Small intestine (tissue), 16 donors: ENCODE measurements at places on chromosomes 7 and 10. TPM values are rescaled to one million over a fixed set of nuclear protein-coding genes. Genes with fewer than 3 reads are reported as not detected.

The HOXA5 gene
- 44.0 TPM for polyA plus RNA-seq

DNA sequence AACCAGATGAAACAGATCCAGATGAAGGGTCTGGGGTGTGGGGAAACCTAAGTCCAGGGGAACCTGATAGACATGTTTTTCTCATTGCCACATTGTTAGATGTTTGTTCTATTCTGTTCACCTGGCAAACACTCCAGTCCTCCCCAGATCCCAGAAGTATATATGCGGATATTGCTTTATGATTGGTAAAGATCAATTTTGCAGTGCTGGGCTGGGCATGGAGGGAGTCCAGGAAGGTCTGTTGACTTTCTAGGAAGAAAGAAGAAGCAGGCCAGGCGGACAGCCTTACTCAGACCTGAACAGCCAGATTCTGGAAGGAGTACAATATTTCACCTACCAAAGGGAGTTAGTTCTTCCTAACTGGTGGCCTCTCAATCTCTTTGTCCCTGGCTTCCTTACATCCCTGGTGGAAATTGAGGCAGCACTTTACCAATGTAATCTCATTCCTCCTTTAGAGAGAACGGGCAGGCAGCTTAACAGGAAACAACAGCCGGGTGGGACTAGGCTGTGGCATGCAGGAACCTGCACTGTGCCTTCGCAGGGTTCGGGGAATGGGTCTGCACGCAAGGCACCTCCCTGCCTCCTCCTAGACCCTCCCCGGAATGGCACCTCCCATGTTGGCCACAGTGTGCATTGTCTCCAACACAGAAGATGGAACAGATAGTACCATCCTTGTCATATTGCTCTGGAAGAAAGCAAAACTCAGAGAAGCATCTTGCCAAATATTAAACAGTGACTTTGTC is 930 bp downstream of the GIMAP6 start:
- no peaks in the 10 kb centered on the region for H3K27me3 ChIP-seq
- no peak for DNase-seq

DNA sequence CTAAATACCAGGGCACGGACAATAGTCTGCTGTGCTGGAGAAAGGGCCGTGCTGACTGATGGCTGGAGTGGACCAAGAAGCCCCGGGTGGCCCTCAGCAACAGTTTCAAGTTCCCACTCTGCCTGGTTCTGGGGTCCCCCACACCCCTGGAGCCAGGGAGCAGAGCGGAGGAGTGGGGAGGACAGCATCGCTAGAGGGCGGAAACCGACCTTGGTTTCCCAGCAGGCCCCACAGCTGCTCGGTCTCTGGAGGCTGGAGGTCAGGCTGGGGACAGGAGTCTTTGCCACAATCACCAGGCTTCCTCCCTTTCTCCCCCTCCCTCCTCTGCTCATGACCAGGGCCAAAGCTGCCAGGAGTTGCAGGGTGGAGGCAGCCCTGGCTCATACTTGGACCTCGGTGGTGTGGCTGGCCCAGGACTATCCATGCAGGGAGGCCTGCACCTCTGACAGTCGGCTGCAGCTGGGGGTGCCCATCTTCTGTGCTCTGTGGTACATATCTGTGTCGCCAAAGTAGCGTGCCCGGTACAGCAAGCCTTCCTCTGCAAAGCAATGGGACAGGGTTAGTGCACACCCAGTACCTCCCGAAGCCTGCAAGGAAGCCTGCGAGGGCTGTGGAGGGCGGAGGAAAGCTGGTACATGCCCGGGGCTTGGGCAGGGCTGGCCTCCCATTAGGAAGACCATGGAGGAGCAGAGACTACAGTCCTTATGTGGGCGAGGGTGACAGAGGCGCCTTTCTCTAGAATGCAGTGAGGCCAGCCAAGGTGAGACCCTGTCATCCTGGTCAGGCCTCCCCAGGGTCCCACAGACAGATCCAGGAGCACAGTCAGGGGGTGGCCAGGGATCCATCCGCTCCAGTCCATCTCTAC is 19.1 kb downstream of the DNAJB12 start:
- no peak overlapping the region for H3K4me3 ChIP-seq
- H3K27ac ChIP-seq = peak overlapping the region; percentile 47
- H3K4me1 ChIP-seq = peaks cover 15% of the 10 kb centered on the region
- peak; percentile 47 for DNase-seq
- H3K36me3 ChIP-seq = peaks cover 8% of the 10 kb centered on the region
- H3K27me3 ChIP-seq = no peaks in the 10 kb centered on the region

GRCh38 chr7:16463520-16463919 is 2.0 kb downstream of the SOSTDC1 start:
- peak overlapping the region; percentile 31 for H3K4me3 ChIP-seq
- no peaks in the 10 kb centered on the region for H3K27me3 ChIP-seq
- no peaks in the 10 kb centered on the region for H3K4me1 ChIP-seq
- no peaks in the 10 kb centered on the region for H3K36me3 ChIP-seq
- no peak overlapping the region for H3K27ac ChIP-seq
- peak; percentile 9 for DNase-seq

DNA sequence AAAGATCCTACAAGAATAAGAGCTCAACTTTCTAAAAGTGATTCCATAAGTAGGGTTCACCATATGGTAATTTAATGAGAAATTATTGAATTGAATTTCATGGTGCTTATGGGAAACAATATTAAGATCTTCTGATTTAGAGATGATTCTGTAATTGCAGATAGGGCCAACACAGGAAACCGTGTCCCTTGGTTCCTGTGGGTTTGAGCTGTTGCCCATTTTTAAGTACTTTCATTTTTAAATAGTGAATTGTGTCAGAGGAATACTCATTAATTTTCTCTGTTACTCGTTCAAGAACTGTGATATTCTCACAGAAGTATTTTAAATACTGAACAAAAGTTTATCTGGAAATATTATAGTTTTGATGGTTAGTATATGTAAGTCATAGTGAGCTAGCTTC is 129.2 kb downstream of the SRI start:
- H3K4me1 ChIP-seq = no peaks in the 10 kb centered on the region
- no peaks in the 10 kb centered on the region for H3K27me3 ChIP-seq
- H3K27ac ChIP-seq = no peak overlapping the region
